ENCODE measurements at places on chromosomes 1 and 21.

DNA sequence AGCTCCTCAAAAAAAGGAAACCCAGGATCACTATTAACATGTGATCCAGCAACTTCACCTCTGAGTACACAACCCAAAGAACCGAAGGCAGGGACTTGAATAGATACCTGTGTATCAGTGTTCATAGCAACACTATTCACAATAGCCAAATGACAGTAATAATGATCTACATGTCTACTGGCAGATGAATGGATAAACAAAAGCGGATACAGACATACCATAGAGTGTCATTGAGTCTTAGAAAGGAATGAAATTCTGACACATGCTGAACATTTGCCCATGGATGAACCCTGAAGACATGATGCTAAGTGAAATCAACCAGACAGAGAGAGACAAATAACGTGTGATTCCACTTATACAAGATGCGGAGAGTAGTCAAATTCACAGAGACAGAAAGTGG, 564.2 kb downstream of the KIF26B start:
- DNase-seq, result no peak

- DNase-seq, result no peak
These were observed 54.8 kb downstream of the TBX19 start for GRCh38 chr1:168335500-168335899.

GRCh38 chr1:193677874-193678273, 491.5 kb upstream of the B3GALT2 start:
- no peak for DNase-seq

- no peak for DNase-seq
These were observed 37.4 kb downstream of the ACOT11 start for GRCh38 chr1:54585181-54586066.

DNA sequence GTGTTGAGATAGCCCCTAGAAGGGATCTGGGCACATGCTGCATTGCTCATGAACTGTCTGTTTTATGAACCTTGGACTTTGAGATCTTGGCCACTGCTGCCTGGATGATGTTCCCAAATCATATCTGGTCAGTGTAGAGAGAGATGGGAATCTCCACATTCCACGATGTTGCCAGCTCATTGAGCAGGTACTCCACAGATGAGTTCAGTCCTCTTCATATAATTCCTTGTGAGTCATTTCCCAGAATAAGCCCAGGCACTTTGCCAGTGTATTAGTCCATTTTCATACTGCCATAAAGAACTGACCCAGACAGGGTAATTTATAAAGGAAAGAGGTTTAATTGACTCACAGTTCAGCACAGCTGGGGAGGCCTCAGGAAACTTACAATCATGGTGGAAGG, 254.0 kb upstream of the RUNX1 start:
- DNase-seq, result no peak

DNA sequence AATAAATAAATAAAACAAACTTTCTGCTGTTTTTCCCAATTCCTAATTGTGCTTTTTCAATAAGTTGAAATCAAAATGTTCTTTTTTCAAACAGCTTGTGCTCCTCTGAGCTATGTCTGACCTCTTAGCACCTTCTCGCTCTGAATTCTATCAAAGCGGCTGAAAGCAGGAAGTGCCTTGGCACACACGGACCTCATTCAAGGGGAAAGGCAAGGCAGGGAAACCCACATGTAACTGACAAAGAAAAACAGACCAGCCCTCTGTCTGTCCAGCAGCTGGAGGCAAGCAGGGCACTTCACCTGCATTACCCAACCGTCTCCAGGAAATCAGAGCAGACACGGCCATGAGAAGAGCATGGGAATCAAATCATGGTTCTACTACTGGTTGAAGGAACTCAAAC, 56.7 kb downstream of the PLPP3 start:
- no peak for DNase-seq

DNA sequence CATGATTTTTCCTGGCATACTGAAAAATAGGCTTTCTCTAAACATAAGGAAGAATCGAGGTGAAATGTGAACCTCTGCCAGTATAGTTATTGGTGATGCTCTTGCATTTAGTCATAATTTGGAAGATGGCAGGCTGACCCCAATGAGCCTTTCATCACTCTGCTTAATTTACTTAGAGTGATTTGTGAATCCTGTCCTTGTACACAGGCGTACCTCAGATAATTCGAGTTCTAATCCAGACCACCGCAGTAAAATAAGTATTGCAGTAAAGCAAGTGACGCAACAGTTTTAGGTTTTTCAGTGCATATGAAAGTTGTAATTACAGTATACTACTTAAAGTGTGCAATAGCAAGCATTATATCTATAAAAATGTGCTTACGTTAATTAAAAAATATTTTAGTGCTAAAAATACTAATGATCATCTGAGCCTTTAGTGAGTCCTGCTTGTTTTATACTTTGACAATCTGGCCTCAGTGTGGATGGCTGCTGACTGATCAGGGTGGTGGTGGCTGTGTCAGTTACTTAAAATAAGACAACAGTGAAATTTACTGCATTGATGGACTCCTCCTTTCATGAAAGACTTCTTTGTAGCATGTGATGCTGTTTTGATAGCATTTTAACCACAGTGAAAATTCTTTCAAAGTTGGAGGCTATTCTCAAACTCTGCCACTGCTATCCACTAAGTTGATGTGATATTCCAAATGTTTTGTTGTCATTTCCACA, 1.7 kb downstream of the PKNOX1 start:
- no peak for DNase-seq

DNA sequence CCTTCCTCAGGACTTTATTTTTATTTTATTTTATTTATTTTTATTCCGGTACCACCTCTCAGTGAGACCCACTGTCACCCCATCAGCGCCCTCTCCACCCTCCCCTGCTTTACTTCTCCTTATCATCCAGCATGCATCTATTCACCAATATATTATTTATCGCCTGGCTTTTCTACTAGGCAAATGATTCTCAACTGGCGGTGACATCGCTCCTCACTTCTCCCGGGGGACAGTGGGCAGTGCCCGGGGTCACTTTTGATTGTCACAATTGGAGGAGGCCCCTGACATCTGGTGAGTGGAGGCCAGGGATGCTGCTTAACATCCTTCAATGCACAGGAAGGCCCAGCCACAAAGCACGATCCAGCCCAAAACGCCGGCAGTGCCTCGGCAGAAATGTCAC, 138.7 kb downstream of the ETS2 start:
- DNase-seq, result no peak

- DNase-seq, result no peak
These were observed 36.1 kb downstream of the CD247 start for GRCh38 chr1:167482184-167482583.

DNA sequence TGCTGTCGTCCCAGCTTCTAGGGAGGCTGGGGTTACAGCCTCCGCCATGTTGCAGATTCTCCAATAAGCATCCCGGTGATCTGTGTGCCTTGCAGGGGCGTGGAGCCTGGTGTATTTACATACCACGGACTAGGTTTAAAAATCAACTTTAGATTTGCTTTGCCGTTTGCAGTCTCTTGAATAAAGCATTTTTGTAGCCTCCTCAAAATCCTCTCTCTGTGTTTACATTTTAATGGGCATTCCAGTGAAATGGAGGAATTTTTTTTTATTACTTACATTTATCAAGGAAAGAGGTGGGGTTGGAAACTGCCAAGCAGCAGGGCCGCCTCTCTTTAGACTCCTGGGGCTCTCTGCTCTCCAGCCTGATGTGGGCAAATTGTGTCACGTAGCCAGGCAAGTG, 437.5 kb upstream of the VAMP3 start:
- no peak for DNase-seq

- no peak for DNase-seq
These were observed 26.7 kb upstream of the KCNN3 start for GRCh38 chr1:154896771-154897286.

DNA sequence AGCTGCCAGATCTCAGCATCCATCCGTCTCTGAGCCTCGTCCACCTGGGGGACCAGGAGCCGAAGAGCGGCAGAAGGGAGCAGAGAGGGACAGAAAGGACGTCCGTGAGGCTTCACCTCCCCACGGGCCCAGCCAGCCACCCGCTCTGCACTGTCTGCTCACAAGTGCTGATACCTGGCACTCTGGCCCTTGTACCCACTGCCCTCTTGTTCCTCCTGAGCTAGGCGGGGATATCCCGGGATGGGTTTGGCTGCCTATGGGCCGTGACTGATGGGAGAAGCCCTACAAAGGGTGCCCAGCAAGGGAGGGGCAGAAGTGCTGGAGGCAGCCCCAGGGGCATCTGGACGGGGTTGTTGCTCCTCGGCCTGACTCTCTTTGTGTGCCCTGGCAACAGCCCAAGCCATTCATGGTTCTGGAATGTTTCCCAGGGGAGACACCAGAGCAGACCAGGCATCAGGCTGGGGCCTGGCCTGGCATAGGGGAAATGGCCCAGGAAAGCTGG, 57.6 kb downstream of the LDLRAD2 start:
- DNase-seq, result peak; percentile 60

- no peak for DNase-seq
These were observed 251.6 kb upstream of the FAM78B start for GRCh38 chr1:166418344-166418933.

DNA sequence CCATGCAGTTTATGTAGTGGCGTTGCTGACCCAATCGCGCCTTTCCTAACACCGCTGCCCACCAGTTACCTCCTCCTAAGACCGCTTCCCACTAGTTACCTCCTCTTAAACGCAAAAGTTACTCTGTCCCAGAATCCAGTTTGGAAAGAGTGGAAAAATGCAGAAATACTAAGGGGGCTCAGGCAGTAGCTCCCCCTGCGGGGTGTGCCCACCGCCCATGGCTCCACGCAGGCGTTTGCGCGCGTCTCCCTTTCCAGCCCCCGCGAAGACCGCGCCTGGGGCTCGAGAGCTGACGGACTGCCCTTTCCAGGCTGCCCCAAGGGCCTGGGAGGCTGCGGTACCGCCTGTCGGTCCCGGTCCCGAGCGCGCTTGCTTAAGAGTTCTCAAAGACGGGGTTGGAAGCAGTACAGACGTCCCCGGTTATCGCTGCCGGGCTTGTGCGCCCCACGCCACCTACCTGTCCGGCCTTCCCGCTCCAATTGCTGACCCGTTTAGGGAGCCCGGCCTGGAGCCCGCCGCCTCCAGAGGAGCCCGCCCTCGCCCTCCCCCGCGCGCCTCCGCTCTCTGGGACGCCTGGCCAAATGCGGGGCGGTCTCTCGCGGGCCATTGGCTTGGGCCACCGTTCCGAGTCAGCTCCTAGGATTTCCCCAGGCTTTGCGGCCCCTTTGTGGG, 414.1 kb upstream of the ESRRG start:
- peak; percentile 23 for DNase-seq

DNA sequence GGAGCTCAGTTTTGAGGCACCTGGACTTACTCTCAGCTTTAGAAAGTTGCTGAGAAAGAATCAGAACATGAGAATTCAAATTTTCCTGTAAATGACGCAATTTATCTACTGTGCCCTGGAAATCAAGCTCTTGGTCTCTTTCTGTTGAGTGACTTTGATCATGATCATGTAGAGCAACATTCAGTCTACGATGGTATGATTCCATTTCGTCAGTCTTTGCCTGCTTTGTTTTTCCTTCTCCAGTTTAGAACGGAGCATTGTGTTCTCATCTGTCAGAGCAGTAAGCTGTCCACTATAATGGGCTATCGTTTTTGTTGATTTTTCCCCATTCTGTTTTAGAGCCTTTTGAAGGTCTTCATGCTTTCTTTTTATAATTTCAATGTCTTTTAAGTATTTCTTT, 20.7 kb downstream of the SFT2D2 start:
- DNase-seq, result no peak

DNA sequence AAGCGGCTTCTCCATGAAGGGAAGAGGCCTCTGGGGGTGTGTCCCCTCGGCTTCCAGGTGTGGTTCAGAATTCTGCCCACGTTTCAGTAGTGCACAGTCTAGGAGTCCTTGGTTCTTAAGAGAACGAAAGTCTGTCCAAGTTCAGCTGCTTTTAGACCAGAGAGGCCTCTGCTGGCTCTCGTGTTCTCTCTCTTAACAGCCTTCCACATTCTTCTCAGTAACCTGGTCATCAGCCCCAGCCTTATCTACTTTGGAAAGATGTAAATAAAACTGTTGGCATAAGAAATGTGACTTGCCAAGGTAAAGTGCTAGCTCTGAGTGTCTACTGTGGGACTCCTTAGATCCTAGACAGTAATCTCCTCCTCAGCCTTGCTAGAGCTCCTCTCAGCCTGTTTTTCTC, 15.3 kb upstream of the STUM start:
- DNase-seq, result no peak

GRCh38 chr1:242318140-242318539, 206.4 kb downstream of the PLD5 start:
- DNase-seq, result no peak

- no peak for DNase-seq
These were observed 83.5 kb upstream of the SIM2 start for GRCh38 chr21:36615274-36615964.

- DNase-seq, result no peak
These were observed 44.2 kb upstream of the EXOSC10 start for GRCh38 chr1:11143907-11144306.

- DNase-seq, result no peak
These were observed 11.4 kb upstream of the ERI3 start for GRCh38 chr1:44366371-44366975.

GRCh38 chr1:112342558-112342957, 53.5 kb upstream of the CTTNBP2NL start:
- no peak for DNase-seq

DNA sequence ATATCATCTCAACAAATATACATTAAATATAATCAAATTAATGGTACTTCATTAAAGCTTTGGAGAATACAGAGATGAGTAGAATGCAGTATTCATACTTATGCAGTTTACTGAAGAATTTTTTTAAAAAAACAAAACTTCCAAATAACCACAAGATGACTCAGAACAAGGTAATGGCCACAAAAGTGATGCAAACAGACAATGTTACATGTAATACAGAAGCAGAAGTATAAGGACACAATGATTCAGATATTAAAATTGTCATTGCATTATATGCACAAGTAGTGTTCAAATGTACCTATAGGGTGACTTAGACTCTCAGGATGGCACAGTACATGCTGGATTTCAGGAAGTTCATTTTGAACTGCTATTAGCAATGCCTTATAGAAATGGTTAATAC, 227.2 kb upstream of the ST6GALNAC5 start:
- no peak for DNase-seq

GRCh38 chr21:28256420-28256831, 736.3 kb downstream of the LTN1 start:
- no peak for DNase-seq

GRCh38 chr1:114369930-114370329, 141.1 kb downstream of the TRIM33 start:
- DNase-seq, result no peak

DNA sequence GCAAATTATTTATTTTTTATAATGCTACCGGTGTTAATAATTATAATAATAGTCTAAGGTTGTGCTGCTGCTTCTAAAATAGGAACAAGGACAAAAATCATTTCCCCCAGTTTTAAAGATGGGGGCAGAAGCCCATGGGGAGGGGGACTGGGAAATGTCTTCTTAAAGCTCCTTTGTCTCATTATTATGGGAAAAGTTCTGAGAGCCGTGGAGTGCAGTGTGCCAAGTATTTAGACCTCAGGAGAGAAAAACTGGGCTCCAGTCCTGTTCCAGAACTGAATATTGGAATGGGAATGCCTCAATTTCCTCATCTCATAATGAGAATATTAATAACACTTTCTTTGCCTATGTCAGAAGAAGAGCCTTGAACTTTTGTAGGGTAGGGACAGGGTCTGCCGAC, 40.9 kb upstream of the ATF3 start:
- no peak for DNase-seq

- no peak for DNase-seq
These were observed 443.0 kb downstream of the PTPRU start for GRCh38 chr1:29679316-29679715.

- no peak for DNase-seq
These were observed 599.5 kb upstream of the B3GALT2 start for GRCh38 chr1:193785850-193786420.
